ENCODE measurements at places on chromosomes 1 and 21.

GRCh38 chr1:30817077-30817438 lies 59.5 kb upstream of the LAPTM5 start:
- no peak for DNase-seq

DNA sequence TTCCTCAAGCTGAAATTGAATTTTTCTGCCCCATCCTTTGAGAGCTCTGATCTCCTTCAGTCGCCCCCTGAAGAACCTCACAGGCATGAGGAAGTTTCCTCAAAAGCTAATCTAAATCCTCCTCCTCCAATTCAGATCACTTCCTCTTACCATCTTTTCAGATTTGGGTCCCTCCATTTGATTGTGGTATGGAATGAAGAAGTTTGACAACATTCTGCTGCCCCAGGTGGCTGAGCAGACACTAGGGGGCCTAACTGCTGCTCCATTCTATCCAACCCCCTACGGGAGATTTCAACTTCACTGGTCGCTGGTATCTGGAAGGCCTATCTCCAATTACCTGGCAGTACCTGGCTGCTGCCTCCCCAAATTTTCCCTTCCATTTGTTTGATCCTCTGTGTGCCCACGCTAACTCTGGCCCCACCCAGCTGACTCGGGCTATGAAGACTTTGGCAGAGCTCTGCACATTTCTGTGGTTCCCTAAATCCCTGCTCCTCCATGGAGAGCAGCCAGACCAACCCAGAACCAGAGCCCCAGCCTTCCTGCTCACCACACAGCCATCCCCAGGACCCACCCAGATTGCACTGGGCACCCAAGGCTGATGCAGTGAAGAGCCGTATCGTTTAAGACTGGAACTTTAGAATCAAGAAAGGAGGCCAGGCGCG lies 7.8 kb downstream of the IRF6 start:
- DNase-seq, result no peak

DNA sequence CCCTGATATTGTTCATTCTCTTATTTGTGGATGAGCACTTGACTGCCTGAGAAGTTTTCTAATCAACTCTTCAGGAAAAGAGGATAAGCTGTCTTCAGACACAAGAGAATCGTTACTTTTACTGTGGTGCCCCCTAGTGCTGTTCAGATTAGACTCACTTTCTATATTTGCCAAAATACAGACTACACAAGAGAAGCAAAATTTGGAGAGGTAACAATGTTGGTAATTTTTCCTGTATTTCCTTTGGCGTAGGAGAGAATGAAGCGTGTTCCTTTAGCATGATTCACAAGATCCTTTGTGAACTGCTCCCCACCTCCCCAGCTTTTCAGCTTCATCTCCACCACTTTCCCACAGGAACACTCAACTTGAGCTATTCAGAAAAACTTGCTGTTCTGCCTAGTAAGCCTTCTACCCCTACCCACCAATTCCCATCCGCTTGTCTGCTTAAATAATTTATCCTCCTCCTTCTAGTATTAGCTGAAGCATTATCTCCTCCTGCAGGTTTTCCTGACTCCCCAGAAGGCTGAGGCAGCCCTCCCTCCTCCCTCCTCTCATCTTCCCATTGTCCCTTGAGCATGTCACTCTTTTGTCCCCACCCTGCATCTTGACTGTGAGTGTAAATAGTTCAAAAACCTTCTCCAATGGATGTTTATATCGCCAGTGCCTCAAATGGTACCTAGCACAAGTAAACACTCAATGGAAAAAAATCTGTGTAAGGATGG lies 4.5 kb downstream of the TNFSF4 start:
- no peak for DNase-seq

GRCh38 chr21:25908495-25908894 lies 173.7 kb downstream of the GABPA start:
- no peak for DNase-seq

DNA sequence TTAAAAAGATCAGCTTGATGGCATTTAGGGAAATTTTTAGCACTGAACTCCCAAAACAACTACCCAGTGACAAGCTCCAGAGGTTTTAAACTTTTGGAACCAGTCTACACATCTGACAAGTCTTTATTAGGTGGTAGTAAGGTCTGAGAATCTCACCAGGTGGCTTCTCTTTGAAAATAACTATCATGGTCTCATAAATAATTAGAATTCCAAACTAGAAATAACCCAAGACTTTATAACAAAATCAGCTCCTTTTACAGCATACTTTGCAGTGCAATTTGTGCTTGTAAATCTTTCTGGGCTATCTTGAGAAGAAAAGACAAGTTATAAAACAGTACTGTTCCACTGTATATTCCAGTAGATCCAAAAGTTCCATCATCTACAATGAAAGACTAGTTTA lies 108.7 kb downstream of the LTN1 start:
- DNase-seq, result no peak

- DNase-seq, result no peak
These were observed 85.6 kb downstream of the GREM2 start for GRCh38 chr1:240526312-240526711.

- no peak for DNase-seq
These were observed 291.0 kb downstream of the CHRM3 start for GRCh38 chr1:239677362-239677761.

DNA sequence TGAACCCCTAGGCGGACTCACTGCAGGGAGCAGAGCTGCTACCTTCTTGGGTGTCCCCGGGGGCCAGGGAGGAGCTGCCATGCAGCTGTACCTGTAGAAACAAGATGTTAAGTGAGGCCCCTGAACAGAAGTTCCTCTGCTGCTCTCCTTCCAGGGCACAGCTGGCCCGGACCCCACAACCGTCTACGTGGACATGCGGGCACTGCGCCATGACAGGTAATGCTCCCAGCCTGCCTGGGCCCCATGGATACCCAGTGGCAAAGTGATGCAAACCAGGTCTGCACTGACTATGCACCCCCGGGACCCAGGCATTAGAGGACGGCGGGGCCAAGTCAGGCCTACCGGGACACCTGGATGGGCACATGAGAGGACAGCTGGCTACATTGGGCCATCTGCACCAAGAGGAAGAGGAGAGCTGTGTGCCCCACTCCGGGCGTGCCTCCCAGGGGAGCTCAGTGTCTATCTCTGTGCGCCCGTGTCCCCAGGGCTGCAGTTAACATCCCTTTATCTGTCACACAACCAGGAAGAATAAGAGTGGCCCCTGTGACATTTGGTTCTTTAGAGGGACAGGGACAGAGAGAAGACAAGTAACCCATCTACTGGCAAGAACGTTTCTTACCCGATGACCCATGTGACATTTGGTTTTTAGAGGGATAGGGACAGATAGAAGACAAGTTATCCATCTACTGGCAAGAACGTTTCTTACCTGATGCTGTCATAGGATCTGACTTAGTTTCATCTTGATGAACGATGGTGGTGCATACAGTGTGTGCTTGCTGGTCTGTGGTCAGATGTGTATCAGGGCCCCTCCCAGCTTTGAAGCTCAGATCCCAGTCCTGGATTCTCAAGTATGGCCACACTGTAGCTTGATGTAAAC lies 44.1 kb downstream of the S100B start:
- DNase-seq, result no peak

DNA sequence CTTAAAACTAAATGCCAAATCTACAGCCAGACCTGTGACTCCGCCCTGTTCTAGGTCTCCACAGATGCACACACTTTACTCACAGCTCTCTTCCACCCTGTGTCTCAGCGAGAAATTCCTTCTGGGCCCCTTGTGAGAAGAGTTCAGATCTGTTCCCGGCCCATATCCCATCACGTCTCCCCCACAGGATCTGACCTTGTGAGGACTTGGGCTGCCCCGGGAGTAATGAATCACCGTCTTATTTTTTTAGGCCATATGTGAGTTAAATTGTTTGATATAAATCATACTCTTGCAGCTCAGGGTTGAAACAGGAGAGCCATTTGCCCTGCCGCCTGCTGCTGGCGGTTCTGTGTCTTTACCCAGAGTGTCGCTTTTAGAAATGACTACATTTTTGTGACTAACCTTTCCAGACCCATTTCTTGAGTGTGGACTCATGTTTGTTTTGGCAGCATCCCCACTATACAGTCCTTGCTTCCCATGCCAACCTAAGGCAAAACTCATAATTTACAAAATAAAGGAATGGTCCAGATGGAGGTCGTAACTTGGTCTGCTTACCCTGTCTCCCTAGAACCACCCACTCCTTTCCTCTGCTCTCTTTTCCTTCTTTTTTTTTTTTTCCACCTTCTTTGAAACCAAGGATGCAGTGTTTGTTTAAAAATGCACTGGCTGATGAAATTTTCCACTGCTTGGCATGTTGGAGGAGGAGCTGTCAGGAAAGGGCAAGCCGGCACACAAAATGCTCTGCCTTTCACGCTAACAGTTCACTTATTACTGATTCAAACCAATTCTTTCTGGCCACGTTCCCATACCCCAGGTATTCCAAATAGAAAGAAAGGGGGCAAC lies 98.0 kb upstream of the C1orf105 start:
- no peak for DNase-seq

- DNase-seq, result no peak
These were observed 25.2 kb downstream of the ANP32E start for GRCh38 chr1:150210706-150211105.

GRCh38 chr1:20578062-20578461 lies 10.8 kb upstream of the CDA start:
- DNase-seq, result no peak

GRCh38 chr1:246153796-246154212 lies 353.3 kb downstream of the SMYD3 start:
- DNase-seq, result no peak

- no peak for DNase-seq
These were observed 187.3 kb downstream of the ATP6V1G3 start for GRCh38 chr1:198352975-198353695.

GRCh38 chr1:228865627-228866330 lies 130.5 kb downstream of the RHOU start:
- DNase-seq, result no peak

- DNase-seq, result no peak
These were observed 73.2 kb downstream of the CD58 start for GRCh38 chr1:116497656-116498055.

GRCh38 chr1:96416111-96416595 lies 305.4 kb upstream of the PTBP2 start:
- no peak for DNase-seq

DNA sequence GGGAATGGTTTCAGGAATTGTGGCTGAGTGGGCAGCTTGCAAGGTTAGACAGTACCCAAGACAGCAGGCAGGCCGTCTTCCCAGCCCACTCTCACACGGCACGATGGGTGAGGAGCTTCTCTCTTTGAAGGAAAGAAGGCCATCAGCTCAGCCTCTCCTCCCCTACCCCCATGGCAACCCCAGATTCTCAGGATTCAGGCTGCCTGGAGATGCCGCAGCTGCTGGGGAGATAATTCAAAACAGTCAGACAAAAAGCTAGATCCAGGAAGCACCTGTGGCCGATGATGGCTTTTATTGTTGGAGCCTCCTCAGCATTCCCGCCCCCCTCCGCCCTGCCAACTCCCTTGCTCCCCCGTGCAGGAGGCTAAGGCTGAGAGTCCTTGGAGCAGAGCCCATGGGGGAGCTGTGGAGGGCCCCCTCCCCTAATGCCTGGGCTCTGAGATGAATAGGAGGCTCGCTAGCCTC lies 220.5 kb downstream of the TRABD2B start:
- no peak for DNase-seq

- DNase-seq, result no peak
These were observed 494 bp downstream of the UBE2J2 start for GRCh38 chr1:1273209-1273511.

DNA sequence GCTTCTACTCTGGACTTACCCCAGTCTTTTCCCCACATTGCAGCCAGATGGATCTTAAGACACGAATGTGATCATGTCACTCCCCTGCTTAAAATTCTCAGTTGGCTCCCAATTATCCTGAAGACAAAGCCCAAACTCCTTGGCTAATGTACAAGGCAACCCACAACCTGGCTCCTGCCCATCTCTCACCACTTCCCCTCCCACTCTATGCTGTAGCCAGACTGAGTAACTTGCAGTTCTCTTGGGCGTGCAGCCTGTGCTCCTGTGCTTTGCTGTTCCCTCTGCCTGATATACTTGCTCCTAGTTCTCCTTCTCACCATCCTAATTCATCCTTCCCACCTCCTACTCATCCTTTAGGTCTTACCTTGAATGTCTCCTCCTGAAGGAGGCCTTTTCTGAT lies 56.2 kb downstream of the LGR6 start:
- DNase-seq, result no peak

- no peak for DNase-seq
These were observed 122.1 kb downstream of the UBR4 start for GRCh38 chr1:19087737-19088594.

DNA sequence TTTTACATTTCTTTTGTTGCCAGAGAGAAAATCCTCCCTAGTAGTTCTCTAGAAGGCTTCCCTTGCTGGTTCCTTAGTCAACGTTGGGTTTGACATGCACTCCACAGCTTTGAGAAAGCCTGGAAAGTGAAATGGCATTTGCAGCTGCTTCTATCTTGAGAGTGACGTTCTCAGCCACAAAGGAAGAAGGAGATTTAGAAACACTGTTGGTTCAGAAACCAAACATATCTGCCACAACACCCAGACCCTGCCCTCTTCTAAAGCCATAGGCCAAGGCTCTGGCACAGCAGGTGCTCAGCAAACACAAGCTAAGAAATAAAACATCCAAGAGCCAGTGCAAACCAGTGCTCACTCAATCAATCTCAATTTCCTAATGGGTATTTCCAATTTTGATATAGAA lies 121.4 kb downstream of the CCDC185 start:
- no peak for DNase-seq

GRCh38 chr1:234963180-234963903 lies 165.3 kb downstream of the TOMM20 start:
- peak; percentile 62 for DNase-seq

DNA sequence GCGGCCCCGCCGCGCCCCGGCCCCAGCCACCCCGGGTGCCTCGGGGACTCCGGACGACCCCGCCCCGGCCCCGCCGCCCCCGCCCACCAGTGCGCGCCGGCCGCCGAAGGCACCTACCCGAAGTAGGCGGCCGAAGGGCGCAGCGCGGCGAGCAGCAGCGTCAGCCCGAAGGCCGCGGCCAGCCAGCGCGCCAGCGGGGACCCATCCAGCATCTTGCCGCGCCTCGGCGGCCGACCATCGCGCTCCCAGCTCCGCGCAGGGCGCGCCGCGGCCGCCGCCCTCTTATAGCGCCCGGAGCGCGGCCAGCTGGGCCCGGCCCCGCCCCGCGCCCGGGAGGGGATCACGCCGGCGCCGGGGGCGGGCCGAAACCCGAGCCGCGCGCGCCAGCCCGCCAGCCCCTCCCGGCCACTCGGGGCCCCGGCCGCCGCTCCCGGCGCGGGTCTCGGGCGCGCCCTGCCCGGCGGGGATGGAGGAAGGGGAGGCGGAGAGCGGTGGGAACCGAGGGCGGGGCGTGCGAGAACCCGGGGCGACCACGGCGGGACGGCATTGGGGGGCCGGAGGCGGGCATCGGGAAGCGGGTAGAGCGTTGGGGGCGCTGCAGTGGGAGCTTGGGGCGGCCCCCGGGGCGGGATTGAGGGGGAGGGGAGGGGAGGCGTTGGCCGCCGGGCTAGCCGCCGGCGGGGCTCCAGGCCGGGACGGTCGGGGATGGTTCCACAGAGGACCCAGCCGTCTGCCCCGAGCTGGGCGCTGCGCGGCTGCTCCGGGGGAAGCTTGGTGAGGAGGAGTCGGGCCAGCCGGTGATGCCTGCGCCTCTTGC lies at the start of gene WNT9A:
WNT9A (minus strand) TSS at position 257 of the 817 bp plus-strand sequence; CDS start at position 212, 45 bp downstream.
- DNase-seq, result no peak
